ENCODE measurements at places on chromosomes 3 and 15. TPM values are rescaled to one million over a fixed set of nuclear protein-coding genes. Genes with fewer than 3 reads are reported as not detected.

The ARIH1 gene
- 27.3 TPM for total RNA-seq

The GPR149 gene
- total RNA-seq = not detected

The TAMM41 gene
- 6.7 TPM for total RNA-seq

The CLDN18 gene
- total RNA-seq = 0.12 TPM

The KCNH8 gene
- total RNA-seq = under 0.01 TPM
